ENCODE measurements at places on chromosomes 7 and 10.

DNA sequence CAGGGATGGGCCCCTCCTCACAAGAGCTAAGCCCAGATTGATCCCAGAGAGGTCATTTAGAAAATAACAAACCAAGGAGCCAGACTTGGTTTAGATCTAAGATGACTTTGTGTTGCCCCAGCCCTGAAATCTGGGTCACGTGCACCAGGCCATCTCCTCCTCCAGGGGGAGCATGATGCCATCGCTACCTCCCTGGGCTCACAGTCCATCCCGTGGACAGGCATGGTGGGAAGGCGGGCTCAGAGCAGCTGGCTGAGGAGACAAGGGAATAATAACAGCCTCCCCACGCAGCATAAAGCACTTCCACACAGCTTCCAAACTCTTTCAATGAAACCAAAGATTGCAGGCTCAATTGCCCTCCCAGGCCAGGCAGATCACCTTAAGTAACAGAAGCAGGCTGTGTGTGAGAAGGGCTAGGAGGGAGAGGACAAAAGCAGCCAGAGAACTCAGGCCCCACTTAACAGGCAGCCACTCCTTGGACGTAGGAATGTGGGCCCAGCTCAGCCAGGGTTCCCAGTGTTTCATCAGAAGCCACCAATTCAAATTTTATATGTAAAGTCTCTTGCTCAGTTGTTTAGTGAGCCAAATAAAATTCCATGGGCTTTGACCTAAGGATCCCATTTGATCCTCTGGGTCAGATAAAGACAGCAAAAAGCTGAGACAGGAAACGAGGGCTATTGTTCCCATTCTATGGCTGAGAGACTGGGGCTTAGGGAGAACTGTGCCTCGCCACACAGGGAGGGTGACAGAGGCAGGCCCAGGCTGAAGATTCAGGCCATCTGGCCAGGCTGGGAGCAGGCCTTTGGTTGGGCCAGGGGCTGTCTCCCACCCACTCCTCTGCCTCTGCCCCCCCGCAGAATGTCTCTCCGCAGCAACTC lies 100.2 kb downstream of the COL13A1 start:
- no peak for DNase-seq

GRCh38 chr10:34967335-34967880 lies 122.7 kb downstream of the CUL2 start:
- DNase-seq = no peak

DNA sequence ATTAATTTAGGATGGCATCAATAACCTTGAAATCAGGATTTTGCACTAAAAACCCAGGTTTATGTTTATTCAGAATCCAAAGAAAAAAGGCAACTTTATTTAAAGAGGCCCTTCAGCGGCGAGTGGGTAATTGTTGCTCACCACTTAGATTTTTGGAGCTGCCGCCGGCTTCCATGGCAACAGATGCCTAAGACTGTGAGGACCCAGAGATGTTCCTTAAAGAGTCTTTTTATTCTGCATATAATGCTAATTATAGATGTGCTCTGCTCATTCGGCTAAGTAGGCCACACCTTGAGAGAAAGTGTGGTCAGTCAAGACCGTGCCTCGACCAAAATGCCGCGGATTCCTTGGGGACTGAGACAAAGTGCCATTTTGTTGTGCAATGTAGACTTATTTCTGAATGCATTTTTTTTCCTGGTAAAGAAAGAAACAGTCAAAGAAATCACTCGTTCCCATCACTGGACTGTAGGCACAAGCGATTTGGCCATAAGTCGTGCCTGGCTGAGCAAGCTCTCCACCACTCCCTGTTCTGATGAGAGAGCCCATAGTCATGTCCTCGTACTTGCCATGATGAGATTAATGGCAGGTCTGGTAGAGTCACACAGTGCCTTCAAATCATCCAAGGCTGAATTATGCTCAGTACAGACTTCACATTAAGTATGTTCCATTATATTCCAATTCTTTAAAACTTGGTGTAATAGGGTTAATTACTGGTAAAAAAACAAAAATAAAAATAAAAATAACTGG lies 21.4 kb upstream of the MGMT start:
- DNase-seq = no peak

GRCh38 chr10:89981891-89982290 lies 280.5 kb downstream of the KIF20B start:
- DNase-seq = no peak

DNA sequence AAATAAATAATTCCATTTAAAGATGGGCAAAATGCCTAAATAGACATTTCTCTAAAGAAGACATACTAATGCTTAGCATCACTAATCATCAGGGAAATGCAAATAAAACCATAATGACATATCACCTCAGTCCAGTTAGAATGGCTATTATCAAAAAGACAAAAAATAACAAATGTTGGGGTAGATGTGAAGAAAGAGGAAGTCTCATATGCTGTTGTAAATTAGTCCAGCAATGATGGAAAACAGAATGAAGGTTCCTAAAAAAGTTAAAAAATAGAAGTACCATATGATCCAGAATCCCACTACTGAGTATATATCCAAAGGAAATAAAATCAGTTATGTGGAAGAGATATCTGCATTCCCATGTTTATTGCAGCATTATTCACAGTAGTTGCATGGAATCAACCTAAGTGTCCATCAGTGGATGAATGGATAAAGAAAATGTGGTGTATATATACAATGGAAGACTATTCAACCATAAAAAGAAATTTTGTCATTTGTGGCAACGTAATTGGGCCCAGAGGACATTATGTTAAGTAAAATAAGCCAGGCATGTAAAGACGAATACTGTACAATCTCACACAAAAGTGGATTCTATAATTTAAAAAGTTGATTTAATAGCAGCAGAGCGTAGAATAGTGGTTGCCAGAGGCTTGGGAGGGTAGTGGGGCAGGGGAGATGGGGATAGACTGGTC lies 52.0 kb downstream of the TCAF1 start:
- no peak for DNase-seq

DNA sequence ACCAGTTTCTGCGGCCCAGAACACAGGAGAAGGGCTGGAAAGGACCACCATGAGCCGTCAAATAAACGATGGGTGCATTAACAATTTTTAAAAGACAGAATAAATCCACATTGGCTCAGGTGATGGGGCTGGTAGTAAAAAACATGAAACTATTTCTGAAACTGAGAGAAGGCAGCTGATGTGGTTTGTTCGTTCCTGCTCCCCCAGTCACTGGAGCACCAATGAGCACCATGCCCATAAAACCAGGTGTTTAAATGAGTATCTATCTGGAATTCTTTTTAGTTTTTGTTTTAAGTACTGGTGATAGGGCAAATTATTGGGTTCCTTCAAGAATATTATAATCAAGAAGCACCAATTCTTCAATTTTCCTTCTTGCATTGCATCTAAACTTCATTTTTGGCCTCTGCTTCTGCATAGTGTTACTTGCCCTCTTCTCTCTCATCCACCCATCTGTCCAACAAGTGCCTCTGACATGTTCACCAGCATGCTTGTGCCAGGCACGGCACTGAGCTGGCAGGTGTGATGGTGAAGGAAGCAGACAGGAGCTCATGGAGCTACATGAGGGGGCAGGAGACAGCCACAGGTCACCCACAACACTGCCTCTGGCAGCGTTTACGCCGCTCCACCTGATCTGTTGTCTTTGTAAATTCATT lies 65.5 kb downstream of the LARP4B start:
- DNase-seq = no peak

DNA sequence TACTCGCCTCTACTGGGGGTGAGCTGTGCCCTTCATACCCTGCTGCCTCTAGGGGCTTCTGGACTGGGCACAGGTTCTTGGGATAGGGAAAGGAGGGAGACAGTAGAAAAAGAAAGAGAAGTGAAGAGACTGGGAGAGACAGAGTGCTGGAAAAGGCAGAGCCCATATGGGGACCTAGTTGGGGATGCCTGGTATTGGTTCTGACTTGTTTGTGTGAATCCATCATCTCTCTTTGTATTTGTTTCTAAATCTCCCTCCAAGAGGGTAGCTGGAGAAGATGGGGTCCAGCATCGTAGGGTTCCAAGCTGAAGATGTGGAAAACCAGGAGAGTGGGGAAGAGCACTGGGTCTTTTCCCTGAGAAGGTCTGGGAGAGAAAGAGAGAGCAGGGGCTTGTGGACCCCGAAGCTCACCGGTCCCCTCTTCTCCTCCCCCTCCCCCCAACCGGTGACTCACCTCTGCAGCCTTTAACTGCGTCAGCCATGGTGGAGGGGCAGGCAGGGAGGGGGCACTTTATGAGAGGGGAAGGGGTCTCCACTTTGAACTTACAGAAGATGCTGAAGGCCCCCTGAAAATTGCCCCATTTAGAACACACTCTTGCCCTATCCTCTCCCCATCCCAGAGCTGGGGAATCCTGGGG lies 3.2 kb upstream of the VGF start:
- no peak for DNase-seq

GRCh38 chr10:43258562-43259212 lies 8.2 kb downstream of the RASGEF1A start:
- no peak for DNase-seq

GRCh38 chr10:119313644-119314043 lies 106.3 kb downstream of the GRK5 start:
- DNase-seq = no peak

DNA sequence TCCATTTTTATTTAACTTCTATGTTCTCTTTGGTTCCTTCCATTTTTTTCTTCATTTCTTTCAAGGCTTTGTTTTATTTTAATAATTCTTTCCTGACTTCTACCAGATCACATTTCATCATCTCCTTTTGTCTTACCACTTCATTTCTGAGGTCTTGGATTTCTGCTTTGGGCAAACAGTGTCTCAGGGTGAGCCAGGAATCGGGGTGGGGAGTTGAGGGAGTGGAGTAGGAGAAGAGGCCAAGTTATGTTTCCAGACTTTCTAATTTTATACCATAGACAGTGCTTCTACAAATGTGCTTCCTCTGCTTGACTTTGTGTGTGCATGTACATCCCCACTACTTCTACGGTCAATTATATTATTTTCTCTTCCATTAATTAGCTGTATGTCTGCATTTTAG lies 112.1 kb downstream of the PRKG1 start:
- no peak for DNase-seq

DNA sequence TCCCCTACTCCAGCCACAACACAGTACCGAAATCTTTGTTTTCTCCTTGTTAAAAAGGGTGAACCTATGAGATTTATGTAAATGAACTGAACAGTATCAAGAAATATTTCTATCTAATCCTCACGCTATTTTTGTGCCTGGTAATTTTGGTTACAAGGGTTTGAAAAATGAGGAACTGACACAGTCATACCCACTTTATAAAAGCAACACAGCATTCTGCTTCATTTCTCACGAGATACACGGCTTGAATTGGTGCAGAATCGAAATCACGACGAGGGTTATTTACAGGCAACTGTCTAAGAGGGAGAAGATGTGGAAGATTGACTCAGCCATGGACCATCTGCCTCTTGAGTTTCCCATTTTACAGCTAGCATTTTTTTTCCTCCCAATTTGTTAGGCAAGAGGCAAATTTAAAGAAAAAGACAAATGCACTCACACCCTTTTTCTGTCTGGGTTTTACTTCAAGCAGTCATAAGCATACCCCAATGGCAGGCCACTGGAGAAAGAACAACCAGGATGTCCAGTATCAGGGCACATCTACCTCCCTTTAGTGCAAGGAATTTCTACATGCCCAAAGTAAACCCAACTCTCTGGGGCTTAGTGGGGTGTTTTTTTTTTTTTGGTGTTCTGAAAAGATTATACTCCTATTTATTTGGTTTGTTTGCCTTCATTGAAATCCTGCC lies 108.1 kb downstream of the ITGB8 start:
- DNase-seq = no peak

DNA sequence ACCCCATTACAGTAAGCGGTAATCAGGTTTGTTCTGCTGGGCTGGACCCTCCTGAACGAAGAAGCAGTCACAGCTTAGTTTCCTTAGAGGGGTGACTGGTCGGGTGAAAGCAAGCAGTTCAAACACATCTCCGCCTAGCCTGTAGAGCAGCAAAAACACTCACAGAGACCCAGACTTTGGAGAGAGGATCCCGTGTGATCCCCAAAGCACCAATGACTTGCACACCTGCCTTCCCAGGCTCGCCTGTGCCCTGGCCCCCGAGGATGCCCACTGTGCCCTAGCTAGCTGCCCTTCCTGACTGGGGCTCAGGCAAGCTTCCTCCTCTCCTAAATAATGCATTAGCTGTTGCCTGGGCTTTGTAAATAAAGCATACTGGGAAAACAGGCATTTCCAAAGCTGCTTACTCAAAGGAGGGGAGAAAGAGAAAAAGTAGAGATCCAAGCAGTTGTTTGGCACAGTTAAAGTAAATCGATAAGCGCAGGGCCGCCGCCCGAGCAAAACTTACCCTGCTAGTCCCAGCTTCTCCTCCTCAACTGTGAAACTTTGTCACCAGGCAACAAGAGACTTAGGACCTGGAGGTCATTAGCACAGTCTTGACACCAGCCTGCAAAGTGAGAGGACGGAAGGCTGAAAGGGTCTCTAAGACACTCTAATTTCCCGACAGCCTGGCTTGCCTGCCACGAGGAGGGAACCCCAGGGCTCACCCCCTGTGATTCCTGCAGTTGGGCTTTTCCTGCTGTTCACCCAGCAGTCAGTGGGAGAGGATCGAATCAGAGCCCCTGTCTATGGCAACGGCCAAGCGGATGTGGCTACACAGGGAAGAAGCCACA lies 4.8 kb downstream of the LRRC18 start:
- DNase-seq = no peak

DNA sequence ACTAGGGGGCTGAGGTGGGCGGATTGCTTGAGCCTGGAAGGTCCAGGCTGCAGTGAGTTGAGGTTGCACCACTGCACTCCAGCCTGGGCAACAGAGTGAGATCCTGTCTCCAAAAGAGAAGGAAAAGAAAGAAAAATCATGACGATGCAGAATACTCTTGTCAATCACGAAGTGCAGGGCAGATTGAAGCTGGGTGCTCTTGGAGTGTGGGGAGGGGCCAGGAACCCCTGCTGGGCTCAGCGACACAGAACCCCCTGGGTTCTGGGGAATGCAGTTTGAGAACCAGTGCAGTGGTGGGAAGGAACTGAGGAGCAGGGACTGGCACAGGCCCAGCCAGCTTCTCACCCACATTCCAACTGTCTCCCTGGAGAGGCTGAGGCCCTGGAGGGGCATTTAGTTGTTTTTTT lies 10.8 kb upstream of the INTS1 start:
- DNase-seq = no peak

GRCh38 chr10:117499248-117500105 lies 43.1 kb upstream of the EMX2 start:
- no peak for DNase-seq

DNA sequence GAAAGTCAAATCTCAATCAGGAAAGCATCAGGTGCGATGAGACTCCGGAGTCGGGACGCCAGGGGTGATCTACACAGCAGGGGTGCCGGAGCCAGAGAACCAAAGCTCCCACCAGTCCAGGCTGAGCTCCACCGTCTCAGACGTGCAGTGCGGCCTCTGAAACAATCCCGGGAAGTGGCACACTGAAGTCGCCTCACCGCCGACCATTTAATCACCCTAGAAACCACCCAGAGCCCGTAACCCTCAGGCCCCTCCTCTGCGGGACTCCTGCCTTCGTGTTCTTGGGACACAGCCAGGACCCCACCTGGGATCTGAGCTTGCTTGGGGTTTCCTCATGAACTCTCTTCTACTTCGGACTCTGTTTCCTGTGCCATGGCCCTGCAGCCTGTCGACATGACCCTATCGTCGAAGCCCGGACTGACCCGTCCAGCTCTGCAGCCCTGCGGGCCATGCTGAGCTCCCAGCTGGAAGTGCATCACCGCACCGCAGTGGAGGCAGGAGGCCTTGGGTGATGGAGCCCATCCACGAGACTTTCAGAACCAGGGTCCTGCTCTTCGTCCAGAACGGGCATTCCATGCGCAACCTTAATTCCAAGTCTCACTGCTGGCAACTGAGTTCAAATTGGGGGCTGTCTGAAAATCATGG lies 266.4 kb downstream of the PTPRN2 start:
- DNase-seq = no peak

- no peak for DNase-seq
These were observed 129.2 kb downstream of the BBS9 start for GRCh38 chr7:33258491-33258951.
